Endodermal cell (in vitro differentiated cells): ENCODE measurements at places on chromosomes 1 and 21.

- no peak for DNase-seq
Observed at GRCh38 chr1:198096390-198096789, 60.4 kb upstream of the NEK7 start.

GRCh38 chr1:7171574-7171973 is 386.3 kb downstream of the CAMTA1 start:
- no peak for DNase-seq

DNA sequence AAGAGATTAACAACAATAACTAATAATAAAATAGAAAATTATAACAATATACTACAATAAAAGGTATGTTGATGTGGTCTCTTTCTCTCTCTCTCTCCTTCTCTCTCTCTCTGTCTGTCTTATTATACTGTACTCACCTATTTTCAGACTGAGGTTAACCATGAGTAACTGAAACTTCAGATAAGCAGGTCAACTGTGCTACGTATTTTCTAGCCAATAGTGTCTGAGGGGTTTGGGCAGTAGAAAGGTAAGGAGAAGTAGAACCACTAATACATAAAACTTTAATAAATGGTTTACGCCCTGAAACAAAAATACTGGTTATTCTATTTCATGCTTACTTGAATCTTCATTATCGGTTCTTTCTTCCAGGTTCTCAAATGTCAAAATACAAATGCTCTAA is 71.0 kb upstream of the LRRC53 start:
- DNase-seq = no peak

- DNase-seq = peak; percentile 25
Observed at GRCh38 chr1:54142146-54142900, 10.5 kb downstream of the CDCP2 start.

GRCh38 chr1:196651637-196652215 is at the start of gene CFH:
Gene CFH, plus strand, starts transcription at chr1:196652043. Its CDS starts 75 bp downstream, at chr1:196652118.
- no peak for DNase-seq

DNA sequence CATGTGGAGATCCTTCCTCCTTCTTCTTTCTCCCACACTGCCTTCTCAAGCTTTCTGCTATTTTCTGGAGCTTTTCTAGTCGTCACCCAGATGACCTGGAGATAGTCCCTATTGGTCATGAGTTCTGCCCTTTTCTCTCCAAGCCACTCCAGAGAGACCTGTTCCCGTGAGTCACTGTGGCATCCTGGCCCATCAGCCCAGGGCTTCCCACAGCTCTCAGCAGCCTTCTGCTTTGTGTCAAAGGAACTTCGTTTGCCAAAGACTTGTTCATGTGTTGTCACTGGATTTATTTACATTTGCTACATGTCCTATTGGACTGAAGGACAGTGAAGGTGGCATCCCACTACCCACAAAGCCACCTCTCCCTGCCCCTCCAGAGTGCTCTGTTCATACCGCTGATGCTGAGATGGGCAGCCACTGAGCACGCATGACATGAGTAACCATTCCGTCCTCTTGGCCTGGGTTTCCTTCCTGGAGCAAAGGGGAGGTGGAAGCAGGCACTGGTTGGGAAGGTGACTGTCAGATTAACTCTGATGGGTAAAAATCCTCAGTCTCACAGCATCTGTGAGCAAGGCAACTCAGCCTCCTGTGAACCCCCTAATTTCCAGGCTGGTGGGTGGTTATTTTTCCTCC is 119.2 kb downstream of the EDEM3 start:
- DNase-seq = no peak

- DNase-seq = no peak
Observed at GRCh38 chr1:214310010-214310409, 29.1 kb downstream of the SMYD2 start.

DNA sequence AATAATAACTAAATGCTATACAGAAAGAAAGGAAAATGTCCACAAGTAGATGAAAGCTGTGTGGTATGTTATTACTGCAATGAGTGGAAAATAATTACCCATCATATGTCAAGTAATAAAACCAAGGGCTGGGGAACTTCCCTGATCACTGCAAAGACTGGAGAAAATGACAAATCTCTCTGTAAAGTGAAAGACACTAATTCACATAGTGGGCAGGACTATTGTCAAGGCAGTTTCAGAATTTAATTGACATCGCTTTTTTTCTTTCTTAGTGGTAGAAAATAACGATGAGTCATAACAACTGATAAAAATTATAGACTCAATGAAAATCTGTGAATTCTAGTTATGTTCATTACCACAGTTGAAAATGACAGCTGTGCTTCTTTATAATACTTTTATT is 153.7 kb upstream of the ST6GALNAC5 start:
- no peak for DNase-seq

DNA sequence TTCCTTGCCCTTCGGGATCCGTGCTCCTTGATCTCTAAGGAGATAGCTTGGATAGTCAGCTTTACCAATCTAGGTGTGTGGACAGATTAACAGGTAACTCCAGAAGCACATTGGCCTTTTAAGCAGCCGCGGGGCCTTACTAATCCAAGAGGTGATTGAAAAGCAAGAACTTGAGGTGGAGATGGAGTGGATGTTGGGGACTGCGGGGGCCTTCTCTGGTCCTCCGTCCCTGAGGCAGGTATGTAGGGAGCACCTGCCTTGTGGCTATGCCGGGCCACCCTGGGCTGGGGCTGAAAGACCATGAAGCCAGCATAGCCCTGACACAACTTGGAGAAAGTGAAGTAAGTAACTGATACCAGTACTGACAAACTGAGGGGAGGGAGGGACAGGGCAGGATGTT is 10.6 kb downstream of the SOX13 start:
- no peak for DNase-seq

DNA sequence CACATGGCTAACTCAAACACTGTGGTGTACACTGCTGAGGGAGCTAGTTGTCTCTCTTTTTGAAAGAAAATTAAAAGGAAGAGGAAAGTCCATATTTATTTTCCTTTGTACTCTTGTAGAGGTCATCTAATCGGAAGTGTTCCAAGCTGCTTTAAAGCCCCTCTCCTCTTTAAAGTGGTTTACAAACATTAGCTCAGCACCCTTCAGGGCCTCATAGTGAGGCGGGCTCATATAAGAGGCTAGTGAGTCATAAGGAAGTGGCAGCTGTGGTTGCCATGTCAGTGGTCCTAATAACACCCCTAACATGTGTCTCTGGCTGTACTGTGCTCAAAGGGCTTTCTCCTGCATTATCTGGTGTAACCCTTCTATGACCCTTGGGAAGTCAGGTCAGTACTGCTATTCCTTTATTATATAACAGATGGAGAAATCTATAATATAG is 104.4 kb upstream of the SERBP1 start:
- no peak for DNase-seq

- no peak for DNase-seq
Observed at GRCh38 chr1:47824716-47825115, 172.5 kb downstream of the TRABD2B start.

GRCh38 chr1:35319988-35320713 is 51.6 kb downstream of the ZMYM4 start:
- no peak for DNase-seq

- DNase-seq = no peak
Observed at GRCh38 chr1:215631040-215631439, 63.9 kb downstream of the KCTD3 start.

DNA sequence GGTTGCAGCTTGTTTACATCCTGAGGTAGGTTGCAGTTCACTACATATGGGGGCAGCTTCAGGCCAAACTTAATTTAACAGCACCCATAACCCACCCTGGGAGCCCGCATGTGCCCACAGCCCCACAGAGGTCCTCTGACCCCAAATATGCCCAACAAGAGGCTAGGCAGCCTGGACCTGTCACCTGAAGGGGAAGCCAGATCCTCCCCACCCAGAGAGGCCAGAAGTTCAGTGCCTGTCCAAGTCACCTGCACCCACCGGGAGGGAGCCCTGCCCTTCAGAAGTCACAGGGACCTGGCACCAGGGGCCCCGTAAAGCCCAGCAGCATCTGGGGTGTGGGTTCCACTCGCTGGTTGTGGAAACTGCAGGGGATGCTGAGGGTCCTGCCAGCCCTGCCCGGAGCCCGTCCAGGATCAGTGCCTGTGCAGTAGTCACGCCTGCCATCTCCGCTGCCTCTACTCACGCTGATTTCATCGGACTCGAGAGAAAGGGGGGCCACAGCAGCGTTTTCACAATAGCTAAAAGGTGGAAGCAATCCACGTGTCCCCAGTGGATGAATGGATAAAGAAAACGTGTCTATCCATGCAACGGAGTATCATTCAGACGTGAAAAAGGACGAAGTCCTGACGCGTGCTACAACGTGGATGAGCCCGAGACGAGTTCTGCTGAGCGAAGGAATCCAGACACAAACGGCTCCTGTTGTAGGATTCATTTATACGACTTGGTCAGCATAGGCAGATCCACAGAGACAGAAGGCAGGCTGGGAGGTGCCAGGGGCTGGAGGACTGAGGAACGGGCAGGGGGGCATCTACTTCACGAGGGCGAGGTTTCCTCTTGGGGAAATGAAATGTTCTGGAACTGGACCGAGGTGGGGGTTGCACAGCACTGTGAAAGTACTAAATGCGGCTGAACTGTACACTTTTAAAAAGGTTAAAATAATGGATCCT is 33.9 kb upstream of the COL6A2 start:
- no peak for DNase-seq

DNA sequence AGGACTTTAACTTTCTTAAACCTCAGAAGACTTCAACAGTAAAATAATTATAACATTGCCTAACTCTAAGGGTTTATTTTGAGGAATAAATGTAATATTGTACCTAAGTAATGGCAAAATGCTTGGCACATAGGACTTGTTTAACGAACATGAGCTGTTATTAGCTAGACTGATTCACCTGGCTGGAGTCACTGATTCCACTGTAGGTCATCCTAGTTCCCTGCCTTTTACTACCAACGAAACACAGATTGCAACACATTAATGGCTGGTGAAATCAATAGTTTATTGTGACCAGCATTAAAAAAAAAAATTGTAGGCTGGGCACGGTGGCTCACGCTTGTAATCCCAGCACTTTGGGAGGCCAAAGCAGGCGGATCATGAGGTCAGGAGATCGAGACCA is 45.5 kb upstream of the ATP5PO start:
- no peak for DNase-seq

DNA sequence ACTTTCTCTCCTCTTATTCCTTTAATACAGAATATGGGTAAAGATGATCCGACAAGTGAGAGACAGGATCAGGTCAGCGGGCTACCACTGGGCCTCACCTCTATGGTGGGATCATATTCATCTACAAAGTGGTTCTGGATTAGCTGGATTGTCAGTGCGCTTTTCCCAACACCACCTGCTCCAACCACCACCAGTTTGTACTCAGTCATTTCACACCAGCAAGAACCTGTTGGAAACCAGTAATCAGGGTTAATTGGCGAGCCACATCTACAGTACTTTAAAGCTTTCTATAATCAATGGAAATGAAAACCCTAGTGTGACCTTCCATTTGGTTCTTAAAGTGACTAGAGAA is 643 bp downstream of the NRAS start:
- DNase-seq = no peak

- no peak for DNase-seq
Observed at GRCh38 chr21:41673596-41674335, 93.1 kb downstream of the RIPK4 start.

DNA sequence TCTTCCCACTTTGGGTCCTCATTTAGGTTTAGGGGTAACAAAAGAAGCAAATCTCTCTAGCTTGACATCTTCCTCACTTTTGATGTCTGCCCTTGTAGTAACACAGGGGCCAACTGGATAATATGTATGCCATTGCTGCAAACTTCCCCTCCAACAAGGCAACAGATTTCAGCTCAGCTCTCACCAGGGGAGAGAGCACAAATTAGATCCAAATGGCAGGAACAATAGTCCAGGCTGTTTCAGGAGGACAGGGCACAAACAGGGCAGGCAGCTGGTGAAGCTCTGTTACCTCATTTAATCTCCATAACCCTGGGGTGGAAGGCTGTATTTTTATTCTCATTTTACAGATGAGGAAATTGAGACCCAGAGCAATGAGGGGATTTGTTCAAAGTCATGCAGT is 4.3 kb upstream of the PIK3R3 start:
- no peak for DNase-seq

DNA sequence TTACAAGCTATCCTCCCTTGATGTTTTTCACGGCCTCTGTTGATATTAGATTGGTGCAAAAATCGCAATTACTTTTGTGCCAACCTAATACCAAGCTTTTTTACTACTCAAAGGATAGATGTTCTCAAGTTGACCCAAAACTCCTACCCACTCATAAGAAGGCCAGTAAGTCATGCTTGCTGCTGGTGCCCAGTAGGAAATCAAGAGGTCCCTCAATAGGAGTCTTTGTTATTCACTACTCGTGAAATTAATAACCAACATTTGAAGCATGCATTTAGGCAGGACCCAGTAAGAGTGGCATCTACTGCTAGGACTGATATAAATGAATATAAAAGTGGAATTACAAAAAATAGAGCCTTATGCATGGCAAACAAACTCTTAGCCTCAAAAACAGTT is 52.6 kb downstream of the APP start:
- DNase-seq = no peak

GRCh38 chr1:247209396-247209795 is 37.6 kb upstream of the ZNF124 start:
- DNase-seq = no peak

GRCh38 chr1:10638559-10639005 is 157.9 kb downstream of the CASZ1 start:
- peak; percentile 74 for DNase-seq

GRCh38 chr1:94438692-94439276 is 20.6 kb downstream of the ABCD3 start:
- no peak for DNase-seq

- DNase-seq = no peak
Observed at GRCh38 chr21:34320011-34320410, 43.8 kb upstream of the KCNE2 start.

GRCh38 chr1:169550294-169550693 is 36.0 kb downstream of the F5 start:
- peak; percentile 55 for DNase-seq

DNA sequence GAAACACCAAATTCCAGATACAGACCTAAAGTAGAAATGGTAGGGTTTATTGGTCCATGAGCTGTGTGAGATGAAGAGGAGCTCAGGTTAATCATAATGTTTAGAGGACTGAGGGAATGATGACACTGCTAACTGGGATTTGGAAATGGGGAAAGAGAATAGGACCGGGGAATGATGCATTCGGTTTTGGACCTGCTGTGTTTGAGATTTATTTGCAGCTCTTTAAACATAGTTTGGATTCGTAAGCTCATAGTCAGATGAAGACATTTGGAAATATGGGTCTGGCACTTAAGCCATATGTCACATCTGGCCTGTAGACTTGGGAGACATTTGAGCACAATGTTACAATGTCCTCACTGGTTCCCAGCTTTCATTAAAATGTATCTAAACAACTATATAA is 127.9 kb upstream of the DUSP10 start:
- no peak for DNase-seq

DNA sequence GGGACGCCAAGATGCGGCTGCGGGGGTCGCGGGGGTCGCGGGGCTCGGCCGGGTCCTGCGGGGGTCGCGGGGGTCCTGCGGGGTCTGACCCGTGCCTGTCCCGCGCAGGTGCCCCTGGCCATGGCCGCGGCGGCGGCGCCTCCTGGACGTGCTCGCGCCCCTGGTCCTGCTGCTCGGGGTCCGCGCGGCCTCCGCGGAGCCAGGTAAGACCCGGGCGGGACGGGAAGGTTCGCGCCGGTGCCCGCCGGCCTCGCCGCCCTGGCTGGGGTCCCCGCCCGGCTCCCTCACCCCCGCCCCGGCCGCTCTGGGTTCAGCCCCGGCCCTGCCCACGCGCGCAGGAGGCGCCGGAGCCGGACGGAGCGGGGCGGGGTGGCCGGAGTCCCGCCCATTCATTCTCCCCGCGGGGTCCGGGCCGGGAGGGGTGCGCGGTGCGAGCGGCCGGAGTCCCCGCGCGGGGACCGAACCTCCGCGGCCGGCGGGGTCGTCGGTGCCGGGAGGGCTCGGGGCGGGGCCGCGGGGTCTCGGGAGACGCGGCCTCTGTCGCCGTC is 380 bp downstream of the COL18A1 start:
- DNase-seq = peak; percentile 67
